PC-3 (cell line): ENCODE measurements at places on chromosomes 1 and 21. TPM values are rescaled to one million over a fixed set of nuclear protein-coding genes. Genes with fewer than 3 reads are reported as not detected.

DNA sequence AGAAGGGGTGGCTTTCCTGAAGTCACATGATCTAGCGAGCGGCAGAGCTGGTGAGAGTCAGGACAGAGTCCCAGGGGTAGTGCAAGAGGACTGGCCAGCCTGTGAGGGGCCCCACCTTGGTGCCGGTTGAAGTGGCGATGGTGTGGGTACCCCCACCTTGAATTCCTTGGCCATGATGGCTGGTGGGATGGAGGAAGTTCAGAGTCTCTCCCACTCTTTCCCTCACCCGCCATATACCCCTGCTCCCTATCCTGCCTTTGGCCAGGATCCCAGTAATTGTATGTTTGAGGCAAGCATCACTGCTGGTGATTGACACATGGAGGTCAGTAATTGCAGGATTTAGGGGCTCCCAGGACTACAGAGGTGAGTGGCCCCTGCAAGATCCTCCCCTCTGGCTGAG lies 11.8 kb downstream of the PADI3 start:
- no peak for DNase-seq
- no peaks in the 10 kb centered on the region for H3K36me3 ChIP-seq
- H3K27me3 ChIP-seq: no peaks in the 10 kb centered on the region
- H3K4me3 ChIP-seq: no peak overlapping the region
- H3K4me1 ChIP-seq: no peaks in the 10 kb centered on the region

DNA sequence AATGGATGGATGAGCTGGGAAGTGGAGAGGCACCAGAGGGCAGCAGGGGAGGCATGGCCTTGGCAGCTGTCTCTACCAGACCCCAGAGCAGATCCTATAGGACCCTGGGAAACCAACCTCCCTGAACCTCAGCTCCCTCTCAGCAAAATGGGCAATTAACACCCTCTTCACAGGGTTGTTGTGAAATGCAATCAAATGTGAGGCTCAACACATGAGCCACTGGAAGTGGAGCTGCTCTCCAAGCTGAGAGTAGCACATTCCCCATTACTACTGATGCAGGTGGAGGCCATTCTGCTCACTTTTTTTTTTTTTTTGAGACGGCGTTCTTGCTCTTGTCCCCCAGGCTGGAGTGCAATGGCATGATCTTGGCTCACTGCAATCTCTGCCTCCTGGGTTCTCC lies 6.5 kb upstream of the SYNC start:
- no peaks in the 10 kb centered on the region for H3K27me3 ChIP-seq
- no peak overlapping the region for H3K4me3 ChIP-seq
- DNase-seq: no peak
- peaks cover 7% of the 10 kb centered on the region; the same call in 1 of the 2 replicates for H3K4me1 ChIP-seq

DNA sequence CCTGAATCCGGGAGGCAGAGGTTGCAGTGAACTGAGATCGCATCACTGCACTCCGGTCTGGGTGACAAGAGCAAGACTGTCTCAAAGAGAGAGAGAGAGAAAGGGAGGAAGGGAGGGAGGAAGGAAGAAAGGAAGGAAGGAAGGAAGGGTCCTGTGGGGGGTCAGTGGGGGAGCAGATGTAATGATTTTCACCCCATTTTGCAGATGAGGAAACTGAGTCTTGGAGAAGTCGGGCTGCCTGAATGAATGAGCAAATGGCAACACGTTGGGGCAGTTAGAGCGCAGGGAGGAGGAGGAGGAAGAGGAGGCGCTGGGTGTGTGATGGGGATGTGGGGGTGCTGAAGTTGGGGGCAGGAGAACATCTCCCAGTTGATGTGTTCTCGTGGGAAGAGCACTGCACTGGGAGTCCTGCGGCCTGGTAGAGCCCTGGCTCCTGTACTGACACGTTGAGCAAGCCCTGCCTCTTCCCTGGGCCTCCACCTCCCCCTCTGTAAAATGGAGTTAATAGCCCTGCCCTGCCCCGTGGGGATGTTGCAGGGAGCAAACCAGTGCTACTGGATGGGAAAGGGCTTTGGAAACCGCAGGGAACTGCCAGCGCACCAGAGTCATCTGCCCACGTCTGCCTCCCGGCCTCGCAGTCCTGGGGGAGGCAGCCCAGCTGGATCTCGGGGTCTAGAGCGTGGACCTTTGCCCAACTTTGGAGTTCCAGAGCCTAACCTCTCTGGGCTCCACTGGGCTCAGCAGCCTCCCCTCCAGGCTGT lies 103.2 kb upstream of the CASZ1 start:
- H3K27ac ChIP-seq: peak overlapping the region; percentile 90
- H3K27me3 ChIP-seq: no peaks in the 10 kb centered on the region
- H3K36me3 ChIP-seq: no peaks in the 10 kb centered on the region
- H3K4me3 ChIP-seq: peak overlapping the region; percentile 20; the same call in 1 of the 2 replicates
- peaks cover 44% of the 10 kb centered on the region for H3K4me1 ChIP-seq
- peak; percentile 77 for DNase-seq

DNA sequence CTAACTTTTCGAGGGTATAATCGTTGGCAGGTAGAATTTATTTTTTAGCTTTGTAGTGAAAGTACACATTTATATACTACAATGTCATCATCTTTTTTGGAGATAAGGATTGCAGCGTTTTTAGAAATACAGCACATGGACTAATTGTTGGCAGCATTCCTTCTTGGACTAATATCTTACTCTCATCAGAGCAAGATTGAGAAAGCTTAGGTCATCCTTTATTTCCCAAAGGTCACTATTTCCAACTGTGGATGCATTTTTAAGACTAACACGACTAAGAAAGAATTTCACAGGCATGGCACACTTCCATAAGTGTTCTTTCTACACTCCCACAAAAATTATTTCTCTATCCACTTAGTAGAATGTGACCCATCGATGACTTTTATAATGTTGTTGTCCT lies 732.3 kb downstream of the NCAM2 start:
- H3K4me3 ChIP-seq: no peak overlapping the region
- no peaks in the 10 kb centered on the region for H3K36me3 ChIP-seq
- H3K4me1 ChIP-seq: no peaks in the 10 kb centered on the region

CCDC28B gene
- 4.7 and 5.5 TPM in 2 replicates for total RNA-seq

GRCh38 chr1:119688810-119689209 lies 22.9 kb upstream of the PHGDH start:
- H3K4me1 ChIP-seq: peaks cover 30% of the 10 kb centered on the region
- H3K27ac ChIP-seq: no peak overlapping the region
- no peaks in the 10 kb centered on the region for H3K27me3 ChIP-seq

GRCh38 chr1:6272868-6273267 lies 12.0 kb upstream of the GPR153 start:
- DNase-seq: no peak
- H3K36me3 ChIP-seq: no peaks in the 10 kb centered on the region; the same call in 1 of the 2 replicates
- H3K4me1 ChIP-seq: peaks cover 38% of the 10 kb centered on the region
- peak overlapping the region; percentile 8 for H3K27ac ChIP-seq

GRCh38 chr1:212622906-212623305 lies 14.3 kb downstream of the ATF3 start:
- no peak overlapping the region for H3K4me3 ChIP-seq
- no peak overlapping the region for H3K27ac ChIP-seq
- no peaks in the 10 kb centered on the region for H3K27me3 ChIP-seq
- peaks cover 25% of the 10 kb centered on the region for H3K36me3 ChIP-seq
- H3K4me1 ChIP-seq: no peaks in the 10 kb centered on the region

ST6GALNAC3 gene
- total RNA-seq: not detected in 2 replicates
